ENCODE measurements at places on chromosomes 5 and 9.

DNA sequence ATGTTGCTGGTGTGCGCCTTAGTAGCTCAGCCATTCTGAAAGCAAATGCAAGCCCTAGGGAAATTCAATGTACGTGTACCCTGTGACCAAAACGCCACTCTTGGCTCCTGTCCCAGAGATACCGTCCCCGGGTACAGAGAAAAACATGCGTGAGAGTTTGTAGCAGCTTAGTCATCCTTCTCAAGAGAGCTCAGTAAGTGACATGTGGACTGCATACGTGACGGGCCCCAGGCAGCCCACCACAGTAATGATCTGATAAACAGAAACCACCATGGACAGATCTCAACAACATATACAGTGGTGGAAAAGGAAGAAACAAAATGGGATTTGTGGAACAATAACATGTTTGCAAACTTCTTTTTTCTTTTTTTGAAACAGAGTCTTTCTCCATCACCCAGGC lies 45.1 kb downstream of the S1PR3 start:
- DNase-seq = no peak

GRCh38 chr5:129960831-129961230 lies 56.6 kb downstream of the CHSY3 start:
- DNase-seq = no peak

- no peak for DNase-seq
Observed at GRCh38 chr5:81785322-81785721, 34.4 kb upstream of the SSBP2 start.

DNA sequence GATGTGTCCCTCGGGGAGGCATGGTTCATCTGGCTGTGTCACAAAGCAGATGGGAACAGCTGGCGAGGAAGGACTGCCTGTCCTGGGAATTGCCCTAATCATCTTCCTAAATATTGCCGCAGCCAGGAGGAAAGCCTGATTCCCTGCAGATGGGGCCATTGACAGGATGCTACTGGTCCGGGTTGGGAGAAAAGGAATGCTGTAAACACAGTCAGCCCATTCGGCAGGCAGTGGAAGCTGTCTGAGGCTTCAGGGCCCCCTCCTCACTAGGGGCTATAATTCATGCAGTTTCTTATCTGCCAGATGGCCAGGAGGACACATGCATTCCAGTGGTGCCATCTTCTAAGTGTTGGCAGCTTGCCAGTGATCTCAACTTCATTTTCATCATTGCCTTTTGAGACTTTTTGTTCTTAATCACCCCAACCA lies 110.3 kb downstream of the KCNIP1 start:
- DNase-seq = no peak

DNA sequence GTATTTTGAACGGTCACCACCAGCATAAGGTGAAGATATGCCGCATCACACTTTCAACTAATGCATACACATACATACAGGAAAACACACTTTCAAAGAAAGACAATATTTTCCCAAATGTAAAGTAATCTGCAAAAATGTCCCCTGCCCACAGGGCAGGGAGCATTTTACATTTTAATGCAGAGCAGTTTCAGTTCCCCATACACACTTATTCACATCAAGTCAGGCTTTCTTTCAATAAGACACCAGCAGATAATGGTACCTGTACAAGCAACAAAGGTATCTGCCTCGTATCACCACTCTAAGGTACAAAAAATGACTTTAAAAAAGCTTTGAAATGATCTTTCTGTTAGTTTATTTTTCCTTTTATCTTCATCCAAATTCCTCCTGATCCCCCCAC lies 247.1 kb upstream of the CCNG1 start:
- no peak for DNase-seq

GRCh38 chr9:134887219-134887618 lies 6.6 kb downstream of the FCN2 start:
- DNase-seq = no peak

DNA sequence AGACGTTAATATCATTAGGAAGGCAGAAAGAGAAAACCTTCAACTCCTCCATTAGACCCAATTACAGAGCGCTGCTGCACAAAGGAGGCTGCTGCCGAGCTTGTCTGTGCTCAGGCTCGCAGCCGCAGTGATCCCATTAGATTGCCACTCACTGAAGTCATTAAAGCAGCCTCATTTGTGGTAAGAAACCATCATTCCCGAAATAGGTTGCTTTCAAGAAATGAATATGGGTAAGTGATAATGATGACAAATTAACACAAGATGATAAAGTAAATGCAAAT lies 137.2 kb downstream of the CAVIN4 start:
- DNase-seq = no peak

DNA sequence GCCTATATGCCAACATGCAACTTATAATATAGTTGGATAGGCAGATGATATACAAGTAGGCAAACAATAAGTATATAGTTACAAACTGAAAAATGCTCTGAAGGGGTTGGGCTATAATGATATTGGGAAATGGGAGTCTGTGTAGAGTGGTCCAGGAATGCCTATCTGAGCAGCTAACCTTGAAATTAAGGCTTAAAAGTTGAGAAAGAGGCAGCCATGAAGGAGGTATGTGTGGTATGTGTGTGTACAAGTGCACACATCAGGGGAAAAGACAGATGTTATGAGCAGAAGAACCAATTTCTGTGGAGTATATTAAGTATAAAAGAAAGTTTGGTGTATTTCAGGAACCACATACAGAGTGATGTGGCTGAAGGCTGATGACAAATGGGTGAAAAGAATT lies 154.9 kb upstream of the PAPPA start:
- no peak for DNase-seq

- no peak for DNase-seq
Observed at GRCh38 chr5:82365744-82366228, 87.6 kb upstream of the RPS23 start.

All from HuH-7 (cell line).